ENCODE measurements at places on chromosomes 3 and 15. TPM values are rescaled to one million over a fixed set of nuclear protein-coding genes. Genes with fewer than 3 reads are reported as not detected.

MGLL gene
- total RNA-seq, result 31.9 TPM

DNA sequence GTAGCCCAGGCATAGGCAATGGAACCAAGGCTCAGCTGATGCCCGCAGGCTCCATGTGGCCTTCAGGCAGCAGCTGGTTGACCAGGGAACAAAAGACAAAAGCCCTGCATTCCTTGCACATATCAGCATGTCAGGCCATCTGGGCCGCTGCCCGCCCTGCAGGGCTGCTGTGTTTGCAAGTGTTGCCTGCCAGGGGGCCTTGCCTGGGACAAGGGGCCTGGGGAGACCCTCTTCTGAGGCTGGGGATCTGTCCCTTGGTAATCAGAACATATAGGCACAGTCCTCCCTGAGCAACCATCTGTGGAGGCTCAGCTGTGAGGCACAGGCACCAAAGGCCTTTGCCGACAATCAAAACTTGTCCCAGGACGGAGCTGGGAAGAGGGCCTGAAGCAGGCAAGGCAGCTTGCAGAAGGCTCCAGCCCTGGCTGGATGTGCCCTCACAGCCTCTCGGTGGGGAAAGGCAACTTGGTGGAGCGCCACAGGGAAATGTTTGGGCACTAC, 138.2 kb downstream of the TPRA1 start:
- no peaks in the 10 kb centered on the region for H3K36me3 ChIP-seq
- H3K4me1 ChIP-seq, result peaks cover 20% of the 10 kb centered on the region
- no peak overlapping the region for H3K4me3 ChIP-seq
- no peak for DNase-seq
- H3K27me3 ChIP-seq, result peaks cover 26% of the 10 kb centered on the region

SCG5 gene
- total RNA-seq, result 0.87 TPM

- no peak for DNase-seq
- no peak overlapping the region for H3K4me3 ChIP-seq
- H3K27me3 ChIP-seq, result no peaks in the 10 kb centered on the region
- H3K4me1 ChIP-seq, result no peaks in the 10 kb centered on the region
- H3K36me3 ChIP-seq, result peaks cover 85% of the 10 kb centered on the region
Measured at GRCh38 chr15:42264795-42265194, 8.2 kb upstream of the GANC start.

DNA sequence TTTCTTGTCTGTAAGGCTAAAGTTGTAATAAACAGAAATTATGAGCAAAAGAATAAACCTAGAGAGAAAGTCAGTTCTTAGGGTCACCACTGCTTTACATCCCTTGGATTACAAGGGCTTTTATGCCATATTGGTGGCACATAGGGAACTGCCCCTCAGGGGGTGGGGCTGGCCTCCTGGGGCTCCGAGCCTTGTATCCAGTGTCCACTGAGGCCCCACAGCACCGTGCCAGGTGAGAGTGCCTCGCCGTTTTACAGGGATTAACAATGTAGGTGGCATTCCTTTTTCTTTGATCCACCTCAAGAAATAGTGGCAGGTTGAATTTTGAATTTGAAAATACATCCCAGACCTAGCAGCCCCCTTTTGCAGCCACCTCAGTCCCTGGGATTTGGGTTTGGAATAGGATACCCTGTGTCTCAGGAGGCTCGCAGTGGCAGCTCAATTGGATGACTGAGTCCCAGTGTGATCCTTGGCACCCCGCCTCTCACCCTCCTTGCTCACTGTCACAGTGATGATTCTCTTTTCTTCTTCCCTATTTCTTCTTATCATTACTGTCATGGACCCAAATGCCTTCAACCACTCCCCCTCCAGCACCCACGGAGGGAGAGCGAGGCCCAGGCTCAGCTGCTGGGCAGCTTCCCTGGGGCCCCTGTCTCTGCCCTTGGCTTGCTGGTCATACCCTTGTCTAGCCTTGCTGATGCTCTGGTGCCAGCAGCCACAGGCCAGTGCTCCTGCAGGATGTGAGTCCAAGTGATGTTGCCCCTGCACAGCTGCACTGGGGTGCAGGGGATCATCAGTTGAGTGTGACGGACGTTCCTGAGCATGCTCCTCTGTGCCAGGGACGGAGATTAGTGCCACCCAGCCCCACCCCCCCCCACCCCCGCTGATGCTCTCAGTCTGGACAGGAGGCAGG, 137.9 kb downstream of the DNAJB8 start:
- no peak overlapping the region for H3K27ac ChIP-seq
- no peak overlapping the region for H3K4me3 ChIP-seq
- no peaks in the 10 kb centered on the region for H3K36me3 ChIP-seq
- DNase-seq, result no peak

GRCh38 chr15:27686369-27686768, 412.7 kb downstream of the OCA2 start:
- H3K4me1 ChIP-seq, result no peaks in the 10 kb centered on the region
- no peaks in the 10 kb centered on the region for H3K36me3 ChIP-seq
- DNase-seq, result no peak
- no peak overlapping the region for H3K4me3 ChIP-seq
- no peaks in the 10 kb centered on the region for H3K27me3 ChIP-seq

NANOGP8 gene
- total RNA-seq, result not detected

GRCh38 chr3:15181963-15182362, 24.1 kb upstream of the CAPN7 start:
- peaks cover 27% of the 10 kb centered on the region for H3K4me1 ChIP-seq
- DNase-seq, result no peak
- H3K36me3 ChIP-seq, result no peaks in the 10 kb centered on the region
- H3K4me3 ChIP-seq, result no peak overlapping the region
- H3K27ac ChIP-seq, result peak overlapping the region; percentile 23

- no peaks in the 10 kb centered on the region for H3K36me3 ChIP-seq
- no peak overlapping the region for H3K4me3 ChIP-seq
- no peak for DNase-seq
- no peaks in the 10 kb centered on the region for H3K27me3 ChIP-seq
Measured at GRCh38 chr3:14857506-14857905, 38.7 kb downstream of the FGD5 start.

GRCh38 chr3:4800595-4800994, 178.6 kb upstream of the BHLHE40 start:
- H3K27ac ChIP-seq, result no peak overlapping the region
- no peaks in the 10 kb centered on the region for H3K27me3 ChIP-seq
- H3K36me3 ChIP-seq, result no peaks in the 10 kb centered on the region
- H3K4me3 ChIP-seq, result no peak overlapping the region
- DNase-seq, result no peak

DNA sequence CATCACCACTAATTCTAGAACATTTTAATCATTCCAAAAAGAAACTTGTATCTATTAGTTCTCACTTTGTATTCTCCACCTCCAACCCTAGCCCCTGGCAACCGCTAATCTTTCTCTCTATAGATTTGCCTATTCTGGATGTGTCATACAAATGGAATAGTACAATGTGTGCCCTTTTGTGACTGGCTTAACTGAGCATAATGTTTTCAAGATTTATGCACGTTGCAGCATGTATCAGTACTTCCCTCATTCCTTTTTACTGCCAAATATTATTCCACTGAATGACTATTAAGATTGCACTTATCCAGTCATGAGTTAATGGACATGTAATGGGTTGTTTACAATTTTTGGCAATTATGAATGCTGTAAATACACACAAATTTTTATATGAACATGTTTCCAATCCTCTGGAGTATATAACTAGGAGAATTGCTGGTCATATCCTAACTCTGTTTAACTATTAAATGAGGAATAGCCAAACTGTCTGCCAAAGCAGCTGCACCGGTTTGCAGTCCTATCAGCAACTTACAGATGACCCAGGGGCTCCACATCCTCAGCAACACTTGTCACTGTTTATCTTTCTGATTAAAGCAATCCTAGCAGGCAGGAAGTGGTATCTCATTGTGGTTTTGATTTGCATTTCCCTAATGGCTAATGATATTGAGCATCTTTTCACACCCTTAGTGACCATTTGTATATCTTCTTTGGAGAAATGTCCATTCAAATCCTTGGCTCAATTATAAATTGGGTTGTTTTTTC, 42.9 kb downstream of the DCUN1D1 start:
- no peaks in the 10 kb centered on the region for H3K36me3 ChIP-seq
- no peaks in the 10 kb centered on the region for H3K4me1 ChIP-seq
- no peaks in the 10 kb centered on the region for H3K27me3 ChIP-seq
- no peak for DNase-seq
- H3K27ac ChIP-seq, result no peak overlapping the region
- H3K4me3 ChIP-seq, result no peak overlapping the region

ACAP2 gene
- total RNA-seq, result 39.6 TPM

DNA sequence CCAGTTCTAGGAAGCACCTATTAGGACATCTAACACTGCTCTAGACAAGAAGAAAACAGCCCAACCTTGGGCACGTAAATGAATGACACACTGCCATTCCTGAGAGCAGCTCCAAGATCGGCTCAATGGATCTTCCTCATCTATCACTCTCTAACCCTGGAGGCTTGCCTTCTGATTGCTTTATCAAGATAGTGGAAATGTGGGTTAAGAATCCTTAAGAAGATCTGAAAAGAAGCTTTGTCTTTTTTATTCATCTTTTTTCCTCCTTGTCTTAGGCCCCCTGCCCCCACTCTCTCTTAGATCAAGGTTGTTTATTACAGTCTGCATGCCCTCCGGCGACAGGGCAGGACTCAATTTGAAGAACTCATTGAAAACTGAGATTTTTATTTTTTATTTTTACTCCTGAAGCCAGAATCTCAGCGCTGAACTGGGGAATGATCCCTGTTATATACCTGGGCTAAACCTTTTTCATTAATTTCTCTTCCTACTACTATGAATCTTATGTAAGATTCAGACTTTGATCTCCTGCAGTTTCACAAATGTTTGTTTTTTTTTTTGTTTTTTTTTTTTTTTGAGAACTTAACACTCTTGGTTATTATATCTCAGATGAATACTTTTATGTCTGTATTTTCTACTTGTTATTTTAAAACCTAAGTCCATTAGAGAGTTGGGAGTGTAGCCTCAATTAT, 219.5 kb downstream of the SV2B start:
- H3K4me3 ChIP-seq, result no peak overlapping the region
- H3K4me1 ChIP-seq, result no peaks in the 10 kb centered on the region
- DNase-seq, result no peak
- H3K27me3 ChIP-seq, result 0 out of 2 replicates have a peak, but pooled peaks cover 7% of the 10 kb centered on the region

CCDC54 gene
- total RNA-seq, result not detected

DNA sequence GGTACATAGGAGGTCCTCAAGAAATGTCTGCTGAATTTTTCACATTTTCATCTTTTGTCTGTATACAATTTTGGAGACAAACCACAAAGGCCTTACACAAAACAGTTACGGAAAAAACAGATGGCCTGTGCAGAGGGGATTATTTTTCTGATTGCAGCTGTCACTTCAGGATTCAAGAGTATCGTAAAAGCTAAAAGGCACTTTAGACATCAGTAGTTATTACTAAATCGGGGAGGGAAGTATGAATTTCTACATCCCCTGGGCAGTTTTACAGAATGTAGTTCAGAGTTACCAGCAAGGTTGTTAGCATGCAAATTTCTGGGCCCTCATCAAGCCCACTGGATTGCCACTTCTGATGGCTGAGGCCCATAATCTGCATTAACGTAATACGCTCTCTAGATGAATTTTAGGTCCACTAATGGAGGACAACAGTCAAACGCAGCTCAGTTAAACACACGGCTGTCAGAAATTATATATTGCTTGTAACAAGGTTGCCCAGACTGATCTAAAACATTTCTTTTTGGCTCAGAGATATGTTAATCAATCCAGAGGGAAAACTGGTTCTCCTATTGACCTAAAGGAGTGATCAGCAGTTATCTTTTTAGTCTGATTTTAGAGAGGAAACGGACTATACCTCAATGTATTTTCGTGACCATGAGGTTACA, 1.1 kb downstream of the RIOX2 start:
- H3K27me3 ChIP-seq, result no peaks in the 10 kb centered on the region
- peaks cover 10% of the 10 kb centered on the region for H3K4me1 ChIP-seq
- peak overlapping the region; percentile 77 for H3K4me3 ChIP-seq
- DNase-seq, result no peak

ARPC4 gene
- total RNA-seq, result 185 TPM

Data from SJSA1 (cell line).